ENCODE measurements at places on chromosomes 5 and 9. TPM values are rescaled to one million over a fixed set of nuclear protein-coding genes. Genes with fewer than 3 reads are reported as not detected.

- DNase-seq, result no peak
These were observed 3.1 kb upstream of the VAV2 start for GRCh38 chr9:133995012-133995896.

- DNase-seq, result no peak
These were observed 613.0 kb downstream of the KIF4B start for GRCh38 chr5:155626592-155626991.

GRCh38 chr9:132984202-132985070, 5.9 kb downstream of the GFI1B start:
- DNase-seq, result no peak

GRCh38 chr9:13127131-13127530, 152.4 kb downstream of the MPDZ start:
- DNase-seq, result no peak

DNA sequence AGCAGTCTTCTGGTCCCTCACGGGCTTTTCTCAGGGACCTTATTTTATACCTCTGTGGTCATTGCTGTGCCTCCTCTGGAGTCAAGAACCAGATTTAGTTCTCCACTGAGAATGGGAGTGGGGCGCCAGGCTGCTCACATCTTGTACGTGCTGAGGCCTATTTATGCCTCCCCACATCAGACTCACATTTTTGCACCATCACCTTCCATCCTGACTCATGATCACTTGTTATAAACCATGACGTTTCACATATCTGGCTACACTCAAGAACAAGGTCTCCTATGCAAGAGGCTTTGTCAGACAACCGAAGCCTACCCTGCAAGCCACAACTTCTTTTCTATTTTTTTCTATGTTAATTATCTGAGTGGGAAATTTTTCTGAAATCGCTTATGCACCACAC, 10.7 kb downstream of the PRUNE2 start:
- DNase-seq, result no peak

The DBH gene
- not detected for total RNA-seq

The SUSD3 gene
- total RNA-seq, result 71.4 TPM

The C9orf50 gene
- total RNA-seq, result not detected

The LIFR gene
- total RNA-seq, result 0.18 TPM

The CDH9 gene
- total RNA-seq, result not detected

The GCNT1 gene
- total RNA-seq, result 14.4 TPM

All from activated CD4-positive, alpha-beta memory T cell treated with anti-CD3 and anti-CD28 coated beads, Interleukin-2, amount 10 ng/mL, durations not matched to agents 7 days and 5 days (primary cell).